Stimulated activated naive B cell treated with anti-CD40 and anti-IgM and Interleukin-4, amounts not matched to agents 10 μg/mL and 1 μg/mL and 100 μg/mL, for 72 hours (primary cell): ENCODE measurements at places on chromosomes 13 and 19.

DNA sequence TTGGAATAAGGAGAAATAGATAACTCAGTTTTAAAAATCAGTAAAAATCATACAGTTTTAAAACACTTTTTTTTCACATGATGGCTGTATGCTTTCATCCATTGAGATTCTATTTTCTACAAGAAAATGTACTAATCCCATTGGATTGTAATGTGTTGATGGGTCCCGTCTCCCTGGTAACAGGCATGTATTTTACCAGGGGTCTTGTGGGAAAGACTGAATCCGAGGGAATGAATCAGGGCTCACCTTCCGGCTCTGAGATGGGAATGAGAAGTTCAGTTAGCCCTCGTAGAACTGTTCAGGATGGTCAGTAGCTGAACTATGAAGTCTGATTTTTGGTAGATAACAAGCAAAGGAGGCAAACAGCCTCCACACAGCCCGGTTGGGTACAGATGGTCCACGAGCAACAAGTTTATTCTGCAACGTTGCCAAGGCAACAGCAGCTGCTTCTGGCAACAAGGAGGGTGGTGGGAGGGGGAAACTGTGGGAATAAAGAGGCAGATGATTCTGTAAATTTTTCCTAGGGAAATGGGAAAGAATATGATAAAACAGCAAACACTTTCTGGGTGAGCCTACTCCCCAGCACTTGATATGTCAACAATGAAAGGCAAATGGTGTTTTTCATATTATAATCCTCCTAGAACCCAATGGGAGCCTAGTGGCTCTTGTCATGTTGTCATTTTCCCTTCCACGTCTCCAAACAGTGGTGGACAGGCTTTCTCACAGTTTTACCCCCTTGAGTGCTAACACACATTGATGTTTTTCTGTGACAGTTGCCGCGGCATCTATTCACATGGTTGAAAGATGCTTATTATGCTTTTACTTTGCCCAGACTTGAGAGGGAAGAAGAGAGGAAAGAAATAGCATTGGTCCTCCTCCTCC is 12.4 kb upstream of the SIAH3 start:
- DNase-seq, result no peak

- DNase-seq, result no peak
Measured at GRCh38 chr13:40189898-40190630, 476.4 kb downstream of the FOXO1 start.

- DNase-seq, result no peak
Measured at GRCh38 chr19:58514564-58515022, 2.8 kb upstream of the SLC27A5 start.

GRCh38 chr19:30565636-30566035 is 193.5 kb downstream of the ZNF536 start:
- DNase-seq, result no peak

- DNase-seq, result no peak
Measured at GRCh38 chr13:111270765-111271698, 49.4 kb upstream of the TEX29 start.

DNA sequence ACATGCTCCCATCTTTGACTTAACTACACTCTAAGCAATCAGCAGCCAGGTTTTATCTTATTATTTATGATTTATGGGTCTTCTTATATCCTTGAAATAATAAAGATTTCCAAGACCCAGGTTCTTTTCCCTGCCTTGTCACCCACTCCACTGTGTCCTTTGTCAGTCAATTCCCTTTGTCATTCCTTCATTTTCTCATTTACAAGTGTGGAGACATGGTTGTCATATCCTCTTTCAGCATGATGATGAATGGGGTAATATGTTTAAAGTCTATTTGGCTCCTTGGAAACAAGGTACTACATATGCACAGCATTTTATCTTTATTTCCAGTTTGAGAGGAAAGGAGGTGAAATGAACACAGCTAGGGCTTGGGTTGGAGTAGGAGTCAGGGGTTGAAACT is 521.8 kb downstream of the LMO7 start:
- no peak for DNase-seq

- DNase-seq, result no peak
Measured at GRCh38 chr19:23101241-23101640, 15.6 kb upstream of the ZNF730 start.

DNA sequence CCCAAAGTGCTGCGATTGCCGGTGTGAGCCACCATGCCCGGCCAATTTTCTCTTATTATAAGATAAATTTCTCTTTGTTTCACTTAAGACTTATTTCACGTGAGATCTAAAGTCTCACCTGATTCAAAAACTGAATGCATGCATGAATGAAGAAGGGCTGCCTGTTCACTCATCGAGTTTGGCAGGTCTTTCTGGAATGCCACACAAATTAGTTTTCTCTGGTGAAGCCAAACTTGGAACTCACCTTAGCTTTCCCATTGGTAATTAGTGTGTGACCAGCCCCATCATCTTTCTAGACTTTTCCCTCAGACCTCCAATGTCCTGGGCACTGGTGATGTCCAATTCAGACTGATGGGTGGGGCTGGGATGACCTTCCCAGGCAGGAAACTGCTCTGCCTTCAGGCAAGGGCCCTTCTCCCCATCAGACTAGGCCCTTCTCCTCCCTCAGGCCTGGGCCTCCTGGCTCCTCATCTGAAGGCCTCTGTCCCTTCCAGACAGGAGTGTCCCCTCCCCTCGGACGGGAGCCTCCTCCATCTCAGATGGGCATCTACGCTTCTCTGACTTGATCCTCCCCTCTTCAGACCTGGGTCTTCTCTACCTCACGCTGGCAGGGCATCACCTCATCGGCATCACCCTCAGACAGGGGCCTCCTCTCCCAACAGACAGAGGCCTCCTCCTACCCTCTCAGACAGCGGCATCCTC is 14.4 kb downstream of the C3 start:
- no peak for DNase-seq

DNA sequence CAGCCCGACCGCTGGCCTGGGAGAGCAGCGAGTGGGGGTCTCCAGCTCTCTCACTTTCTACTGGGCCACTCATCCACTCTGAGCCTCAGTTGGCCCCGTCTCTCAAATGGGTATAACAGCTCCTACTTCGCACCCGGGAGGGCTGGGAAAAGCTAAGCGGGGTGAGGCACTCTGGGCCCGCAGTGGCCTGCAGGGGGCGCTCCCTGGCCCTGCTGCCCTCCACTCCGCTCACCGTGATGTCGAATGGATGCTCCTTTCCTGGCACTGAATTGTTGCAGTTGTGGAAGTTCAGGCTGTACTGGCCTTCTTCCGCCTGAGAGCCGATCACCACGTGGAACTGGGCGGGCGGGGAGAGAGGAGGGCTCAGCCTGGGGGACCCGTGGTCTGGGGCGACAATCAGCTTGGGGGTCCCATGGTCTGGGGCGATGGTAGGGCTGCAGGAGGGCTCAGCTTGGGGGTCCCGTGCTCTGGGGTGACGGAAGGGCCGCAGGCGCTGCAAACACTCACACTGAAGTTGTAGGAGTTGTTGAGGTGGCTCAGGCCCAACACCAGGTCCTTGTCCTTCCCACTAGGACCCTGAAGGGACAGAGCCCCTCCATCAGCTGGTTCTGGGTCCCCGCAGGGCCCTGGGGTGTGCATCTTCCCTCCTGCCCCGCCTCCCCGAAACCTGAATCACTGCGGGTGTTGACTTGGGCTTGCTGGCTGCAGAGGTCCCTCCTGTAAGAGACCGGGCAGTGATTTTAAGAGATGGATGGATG is 3.9 kb downstream of the GPR108 start:
- no peak for DNase-seq

GRCh38 chr19:18597809-18598660 is 8.6 kb downstream of the CRLF1 start:
- DNase-seq, result no peak
